ENCODE measurements at places on chromosomes 5 and 9. TPM values are rescaled to one million over a fixed set of nuclear protein-coding genes. Genes with fewer than 3 reads are reported as not detected.

- peak; percentile 25 for DNase-seq
Measured at GRCh38 chr9:37410969-37411785, 11.3 kb upstream of the GRHPR start.

DNA sequence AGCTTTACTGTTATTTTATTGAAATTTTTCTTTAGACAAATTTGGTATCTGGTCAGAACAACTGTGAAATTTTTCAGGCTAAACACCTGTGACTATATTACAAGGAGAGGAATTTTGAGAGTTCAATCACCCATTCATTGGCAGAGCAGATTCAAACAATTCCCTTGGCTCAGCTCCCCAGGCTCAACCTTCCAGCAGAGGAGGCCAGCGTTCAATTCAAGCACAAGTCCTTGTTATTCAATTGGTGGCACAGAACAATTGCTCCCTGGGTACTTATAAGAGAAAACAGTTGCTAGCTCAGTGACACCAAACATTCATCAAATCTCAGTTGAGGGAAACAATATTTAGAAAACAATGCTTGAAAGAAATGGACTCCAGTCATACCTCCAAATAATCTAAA lies 83.3 kb downstream of the SUSD1 start:
- peak; percentile 35 for DNase-seq

DNA sequence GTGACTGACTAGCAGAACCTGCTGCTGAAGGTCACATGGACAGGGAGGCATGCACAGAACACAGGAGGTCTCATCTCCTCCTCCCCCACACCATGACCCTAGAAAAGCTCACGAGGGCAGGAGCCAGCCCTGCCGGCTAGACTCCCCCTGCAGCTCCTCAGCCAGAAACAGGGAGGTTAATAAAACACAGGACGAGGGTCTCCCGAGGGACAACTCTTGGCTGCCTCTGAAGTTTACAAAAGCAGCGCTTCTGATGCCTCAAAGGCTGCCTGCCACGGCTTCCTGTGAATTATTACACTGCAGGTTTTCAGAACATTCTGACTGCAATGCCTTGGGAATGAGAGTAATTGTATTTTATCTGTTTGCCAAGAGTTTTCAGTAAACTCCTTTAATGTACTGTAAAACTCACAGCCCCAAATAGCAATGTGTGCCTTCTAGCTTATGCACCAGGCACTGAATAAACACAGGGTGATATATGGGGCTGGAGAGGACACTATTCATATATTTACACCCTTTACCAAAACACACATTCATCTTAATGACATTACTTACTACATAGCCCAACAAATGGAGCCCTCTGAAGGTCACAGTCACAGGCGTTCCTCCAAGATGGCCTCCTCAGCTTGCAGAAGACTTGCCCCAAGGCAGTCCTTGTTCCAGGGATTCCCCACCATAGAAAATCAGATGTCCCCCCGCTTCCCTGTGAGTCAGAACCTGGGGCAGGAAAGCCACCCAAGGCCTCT lies 83.7 kb downstream of the C5orf15 start:
- DNase-seq, result peak; percentile 61

FREM1 gene
- 54.4 TPM for total RNA-seq

DNA sequence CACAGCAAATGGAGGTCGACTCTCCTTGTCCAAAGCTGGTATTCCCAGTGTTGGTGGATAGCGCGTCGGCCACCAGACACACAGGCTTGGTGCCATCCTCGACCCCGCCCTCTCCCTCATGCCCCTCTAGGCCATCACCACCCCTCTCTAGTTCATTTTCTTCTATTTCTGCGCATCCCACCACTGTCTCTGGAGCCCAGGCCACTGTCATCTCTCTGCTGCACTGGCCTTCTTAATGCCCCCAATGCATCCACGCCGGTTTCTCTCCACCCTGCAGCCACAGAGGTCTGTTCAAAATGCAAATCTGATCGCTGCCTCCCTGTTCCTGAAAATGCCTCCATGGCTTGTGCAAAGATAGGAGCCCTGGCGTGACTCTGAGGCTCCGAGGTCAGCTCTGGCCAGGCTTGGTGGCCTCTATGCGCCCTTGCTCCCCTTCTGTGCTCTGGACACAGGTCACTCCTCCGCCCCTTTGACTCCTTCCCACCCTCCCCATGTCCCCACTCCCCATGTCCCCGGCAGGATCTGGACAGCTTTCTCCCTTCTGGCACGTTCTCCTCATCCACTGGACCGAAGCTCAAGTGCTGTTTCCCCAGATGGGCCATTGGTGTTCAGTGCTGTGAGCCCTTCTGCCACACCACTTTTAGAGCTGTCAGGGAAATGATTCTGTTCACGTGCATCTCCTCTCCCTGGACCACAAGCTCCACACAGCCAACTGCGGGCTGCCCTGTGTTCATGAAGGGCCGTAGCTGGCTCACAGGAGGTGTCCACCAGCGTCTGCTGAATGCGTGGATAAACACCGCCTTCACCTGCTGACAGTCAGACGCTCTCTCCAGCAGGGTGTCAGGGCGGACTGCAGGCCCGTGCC lies 59.5 kb upstream of the RNF130 start:
- DNase-seq, result no peak

GRCh38 chr5:52457810-52458209 lies 329.9 kb upstream of the ITGA1 start:
- DNase-seq, result no peak

IFNB1 gene
- not detected for total RNA-seq

- DNase-seq, result no peak
Measured at GRCh38 chr5:158843305-158843704, 256.4 kb downstream of the EBF1 start.

- DNase-seq, result peak; percentile 96
Measured at GRCh38 chr5:59036274-59036961, 453.5 kb downstream of the RAB3C start.

GRCh38 chr5:10118150-10118549 lies 131.5 kb downstream of the ATPSCKMT start:
- DNase-seq, result no peak

C5 gene
- total RNA-seq, result 0.85 TPM

- DNase-seq, result no peak
Measured at GRCh38 chr5:179588166-179588565, 35.3 kb downstream of the HNRNPH1 start.

DNA sequence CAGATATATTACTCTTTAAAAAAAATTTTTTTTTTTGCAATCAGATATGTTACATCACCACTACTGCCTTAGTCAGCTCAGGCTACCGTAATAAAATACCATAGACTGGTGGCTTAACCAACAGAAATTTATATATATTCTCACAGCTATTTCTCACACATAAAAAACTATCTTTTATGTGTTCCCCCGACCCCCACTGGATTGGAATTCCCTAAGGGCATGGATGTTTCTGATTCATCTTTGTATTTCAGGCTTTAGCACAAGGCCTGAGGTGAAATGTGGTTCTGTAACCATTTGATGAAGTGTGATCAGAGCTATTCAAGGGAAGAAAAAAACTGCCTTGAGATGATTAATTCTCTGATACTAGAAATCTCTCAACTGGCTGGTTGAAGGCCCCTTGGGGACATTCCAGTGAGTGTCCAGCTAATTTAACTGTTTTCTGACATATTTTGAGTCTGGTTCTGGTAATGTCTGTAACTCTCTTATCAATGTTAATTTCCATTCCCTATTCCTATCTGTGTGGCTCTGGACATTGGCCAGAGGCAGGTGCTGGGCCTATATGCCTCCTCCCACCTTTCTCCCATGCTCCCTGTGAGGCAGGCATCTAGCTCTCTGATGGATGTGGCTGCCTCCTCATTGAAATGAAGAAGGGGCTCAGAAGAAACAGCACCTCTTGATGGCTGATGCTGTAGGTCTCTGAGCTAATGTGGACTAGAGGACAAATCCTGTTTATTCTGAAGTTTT lies 2.5 kb downstream of the CD14 start:
- DNase-seq, result no peak

- no peak for DNase-seq
Measured at GRCh38 chr5:146284016-146284415, 54.6 kb upstream of the POU4F3 start.

GRCh38 chr9:21287280-21287679 lies 17.8 kb downstream of the IFNA5 start:
- no peak for DNase-seq

ANKRD18B gene
- total RNA-seq, result 0.80 TPM
